Dorsolateral prefrontal cortex (tissue), 122 donors: ENCODE measurements at places on chromosomes 7 and 10. TPM values are rescaled to one million over a fixed set of nuclear protein-coding genes. Genes with fewer than 3 reads are reported as not detected.

Gene AEBP1
- total RNA-seq, result 77.9 TPM

DNA sequence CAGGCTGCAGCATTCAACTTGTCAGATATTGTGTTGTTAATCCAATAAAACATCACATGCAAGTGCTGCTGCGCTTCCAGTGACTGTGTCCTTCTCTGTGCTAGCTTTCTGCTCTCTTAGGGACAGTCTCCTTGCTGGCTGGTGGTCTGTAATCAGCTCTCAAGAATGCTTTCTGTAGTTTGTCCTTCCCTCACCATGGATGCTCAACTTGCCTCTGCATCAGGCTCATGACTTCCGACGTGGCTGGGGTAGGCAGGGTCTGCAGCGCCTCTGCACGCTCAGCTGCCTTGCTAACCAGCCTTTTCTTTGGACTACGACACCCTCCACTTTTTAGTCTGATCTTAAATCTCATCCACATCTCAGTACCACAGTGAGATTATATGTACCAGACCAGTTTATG, 58.3 kb downstream of the MMRN2 start:
- no peak for DNase-seq

Gene TMEM270
- total RNA-seq, result not detected

- DNase-seq, result no peak
Measured at GRCh38 chr7:22234227-22234626, 122.7 kb downstream of the RAPGEF5 start.

- DNase-seq, result peak; percentile 61
Measured at GRCh38 chr10:97791824-97792721, 20.3 kb upstream of the SFRP5 start.

GRCh38 chr7:139989366-139990141, 73.2 kb downstream of the PARP12 start:
- DNase-seq, result no peak

DNA sequence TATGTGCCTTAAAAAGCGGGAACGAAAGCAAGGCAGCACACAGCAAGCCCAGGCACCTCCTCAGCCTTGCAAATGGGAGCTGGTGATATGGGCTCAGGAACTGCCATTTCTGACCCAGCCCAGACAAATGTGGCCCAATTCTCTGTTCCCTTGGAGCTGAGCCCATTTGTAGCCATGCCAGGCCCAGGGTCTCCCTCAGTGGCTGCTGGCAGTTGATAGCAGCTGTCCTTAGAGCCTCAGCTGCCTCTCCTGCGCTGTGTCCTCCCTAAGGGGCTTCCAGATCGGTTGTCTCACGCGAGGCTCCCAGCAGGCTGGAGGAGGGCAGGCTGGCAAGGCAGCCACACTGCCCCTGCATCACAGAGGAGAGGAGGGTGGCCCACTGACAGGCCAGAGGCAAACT, 275.8 kb downstream of the KCNMA1 start:
- DNase-seq, result no peak

Gene CALHM1
- total RNA-seq, result 2.6 TPM

DNA sequence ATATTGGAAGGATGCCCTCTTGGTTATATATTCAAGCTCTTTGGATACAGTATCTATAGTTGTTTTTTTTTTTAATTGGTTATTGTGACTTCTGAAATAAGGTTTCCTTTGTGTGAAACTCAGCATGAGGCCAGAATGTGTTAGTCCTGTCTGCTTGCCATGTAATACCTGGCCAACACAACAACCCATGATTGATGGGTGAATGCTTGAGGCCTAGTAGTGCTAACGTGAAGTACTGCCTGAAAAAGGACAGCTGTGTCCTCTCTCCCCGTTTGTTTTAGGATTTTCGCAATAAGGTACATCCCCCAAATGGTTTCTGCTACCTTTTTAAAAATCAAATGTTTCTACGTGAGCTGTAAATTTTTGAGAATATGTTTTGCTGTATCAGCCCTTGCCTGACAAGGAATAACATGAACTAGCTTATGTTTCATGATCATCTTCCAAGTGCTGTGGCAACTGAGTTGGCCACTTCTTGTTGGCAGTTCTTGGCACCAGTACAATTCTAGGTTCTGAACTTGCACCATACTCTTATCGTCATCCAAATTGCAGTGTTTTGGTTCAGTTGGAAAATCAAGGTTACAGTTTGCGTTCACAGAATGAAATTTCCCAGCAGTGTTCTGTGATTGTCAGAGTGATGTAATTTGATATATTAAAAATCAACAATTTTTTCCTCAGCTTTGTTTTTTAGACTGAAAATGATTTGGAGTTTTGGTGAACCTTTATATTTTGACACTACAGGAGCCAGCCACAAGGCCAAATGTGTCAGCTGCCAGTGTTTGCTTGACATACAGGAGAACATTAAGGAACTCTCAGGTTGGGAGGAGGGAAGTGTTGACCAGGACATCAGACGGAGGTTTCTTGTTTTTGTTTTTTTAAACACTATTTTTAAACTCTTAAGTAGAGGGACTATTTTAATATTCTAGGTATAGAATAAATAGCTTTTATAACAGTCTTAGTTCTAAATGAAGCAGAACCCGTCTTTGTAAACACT, 13.5 kb upstream of the ASCC1 start:
- DNase-seq, result no peak

Gene NRG3
- total RNA-seq, result 75.8 TPM

Gene TRIM56
- 9.4 TPM for total RNA-seq

DNA sequence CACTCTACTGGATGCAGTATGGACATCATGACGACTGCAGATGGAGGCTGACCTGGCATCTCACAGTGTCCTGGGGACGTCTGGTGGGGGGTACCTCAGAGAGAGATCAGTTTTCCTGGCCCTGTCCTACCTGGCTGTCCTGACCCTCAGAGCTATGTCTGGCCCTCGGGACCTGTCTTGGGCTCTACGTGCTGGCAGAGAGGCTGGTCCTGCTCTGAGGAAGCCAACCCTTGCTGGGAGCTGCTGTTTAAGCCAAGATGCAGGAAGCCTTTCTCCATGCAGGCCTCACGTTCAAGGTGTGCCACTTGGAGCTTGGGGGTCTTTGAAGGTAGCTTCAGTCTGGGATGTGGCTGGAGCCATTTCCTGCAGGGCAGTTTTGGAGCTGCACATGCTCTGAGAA, 42.1 kb upstream of the CXCL12 start:
- DNase-seq, result no peak

DNA sequence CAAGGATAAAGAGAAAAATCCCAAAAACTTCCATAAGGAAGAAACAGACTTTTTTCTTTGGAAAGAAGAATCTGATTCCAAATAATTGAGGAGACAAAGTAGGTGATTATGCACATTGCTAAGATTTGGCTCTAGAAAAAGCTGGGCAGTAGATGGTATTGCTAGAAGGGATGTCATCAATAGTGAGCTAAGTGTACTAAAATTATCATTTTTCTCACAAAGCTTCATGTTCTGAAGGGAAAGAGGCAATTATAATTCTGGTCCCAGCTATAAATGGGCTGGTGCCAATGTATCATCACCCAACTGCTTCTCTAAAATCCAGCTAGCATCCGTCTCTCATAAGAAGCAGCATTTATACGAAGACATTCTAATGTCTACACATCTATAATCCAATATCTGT, 23.9 kb downstream of the STEAP1 start:
- DNase-seq, result no peak

Gene MEIG1
- total RNA-seq, result not detected

DNA sequence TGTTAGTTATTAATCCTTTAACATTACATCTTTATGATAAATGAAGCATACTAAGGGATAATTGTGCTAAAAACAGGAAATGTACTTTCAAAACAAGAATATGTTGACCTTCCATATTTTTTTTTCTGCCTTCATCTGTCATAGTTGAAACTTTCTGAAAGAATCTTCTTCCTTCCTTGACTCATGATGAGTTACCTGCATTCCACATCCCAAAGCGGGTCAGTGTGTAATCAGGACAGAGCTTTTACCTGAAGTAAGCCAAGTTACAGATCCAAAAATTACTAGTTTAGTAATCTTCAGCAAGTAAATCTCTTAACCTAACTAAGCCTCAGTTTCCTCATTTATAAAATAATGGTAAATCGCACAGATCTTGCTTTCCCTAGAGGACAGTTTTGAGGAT, 13.4 kb upstream of the ARL4A start:
- DNase-seq, result no peak

DNA sequence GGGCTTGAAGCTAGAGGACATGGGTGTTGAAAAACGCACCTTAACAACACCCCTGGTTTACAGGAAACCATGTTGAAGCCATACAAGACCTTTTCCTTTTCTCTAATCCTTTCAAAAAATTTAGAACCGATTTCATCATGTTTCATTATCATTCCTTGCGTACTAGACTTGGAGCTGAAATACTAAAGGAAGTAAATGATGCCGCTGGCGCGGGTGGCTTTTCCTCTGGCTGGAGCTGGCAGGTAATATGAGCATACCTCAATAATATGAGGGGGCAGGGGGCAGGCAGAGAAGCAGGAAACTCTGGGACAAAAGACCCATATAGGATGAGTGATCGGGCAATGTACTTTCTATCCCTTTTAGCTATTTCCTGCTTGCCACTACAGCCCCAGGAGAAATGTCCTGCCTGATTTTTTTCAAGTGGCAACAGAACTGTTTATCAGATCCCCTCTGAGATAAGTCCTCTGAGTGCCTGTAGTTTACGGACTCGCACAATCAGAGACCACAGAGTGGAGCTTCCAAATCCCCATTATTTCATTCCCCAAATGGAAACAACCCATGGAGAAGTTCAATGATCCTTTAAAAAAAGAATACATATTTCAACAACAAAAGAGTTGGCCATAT, 450.1 kb downstream of the KCNMA1 start:
- no peak for DNase-seq

Gene INHBA
- total RNA-seq, result 1.4 TPM

Gene NPSR1
- not detected for total RNA-seq

Gene WDR86
- total RNA-seq, result 5.3 TPM

Gene SEC61G
- 42.9 TPM for total RNA-seq

Gene FAM25A
- total RNA-seq, result not detected

DNA sequence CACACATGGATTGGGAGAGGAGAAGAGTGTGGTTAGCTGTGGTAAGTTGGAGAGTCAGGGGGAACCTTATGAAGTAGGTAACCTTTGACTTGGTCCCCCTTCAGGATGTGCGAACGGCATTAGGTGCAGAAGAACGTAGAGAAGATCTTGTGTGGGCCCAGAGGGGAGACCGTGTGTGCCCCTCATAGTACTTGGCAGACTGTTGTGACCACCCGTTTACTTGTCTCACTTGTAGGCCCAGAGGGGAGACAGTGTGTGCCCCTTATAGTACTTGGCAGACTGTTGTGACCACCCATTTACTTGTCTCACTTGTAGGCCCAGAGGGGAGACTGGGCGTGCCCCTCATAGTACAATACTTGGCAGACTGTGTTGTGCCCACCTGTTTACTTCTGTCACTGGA, 2.6 kb downstream of the GTPBP4 start:
- no peak for DNase-seq

DNA sequence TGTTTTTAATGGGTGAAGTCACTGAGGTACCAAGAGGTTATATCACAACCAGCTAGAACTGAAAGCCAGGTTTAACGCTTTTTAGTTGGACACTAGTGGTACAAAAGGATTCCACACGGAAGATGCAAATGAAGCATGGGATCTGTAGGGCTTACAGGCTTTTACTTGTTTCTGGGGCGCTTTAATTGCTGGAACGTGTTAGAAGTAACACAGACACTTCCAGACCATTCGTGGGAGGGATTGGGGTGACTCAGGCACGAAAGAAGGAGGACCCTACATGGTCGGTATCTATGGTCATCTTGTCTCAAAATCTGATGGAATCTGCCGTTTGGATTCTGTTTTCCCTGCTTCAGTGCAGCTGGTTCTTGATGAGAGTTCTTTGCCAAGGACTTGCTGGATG, 1.0 kb downstream of the YKT6 start:
- no peak for DNase-seq

DNA sequence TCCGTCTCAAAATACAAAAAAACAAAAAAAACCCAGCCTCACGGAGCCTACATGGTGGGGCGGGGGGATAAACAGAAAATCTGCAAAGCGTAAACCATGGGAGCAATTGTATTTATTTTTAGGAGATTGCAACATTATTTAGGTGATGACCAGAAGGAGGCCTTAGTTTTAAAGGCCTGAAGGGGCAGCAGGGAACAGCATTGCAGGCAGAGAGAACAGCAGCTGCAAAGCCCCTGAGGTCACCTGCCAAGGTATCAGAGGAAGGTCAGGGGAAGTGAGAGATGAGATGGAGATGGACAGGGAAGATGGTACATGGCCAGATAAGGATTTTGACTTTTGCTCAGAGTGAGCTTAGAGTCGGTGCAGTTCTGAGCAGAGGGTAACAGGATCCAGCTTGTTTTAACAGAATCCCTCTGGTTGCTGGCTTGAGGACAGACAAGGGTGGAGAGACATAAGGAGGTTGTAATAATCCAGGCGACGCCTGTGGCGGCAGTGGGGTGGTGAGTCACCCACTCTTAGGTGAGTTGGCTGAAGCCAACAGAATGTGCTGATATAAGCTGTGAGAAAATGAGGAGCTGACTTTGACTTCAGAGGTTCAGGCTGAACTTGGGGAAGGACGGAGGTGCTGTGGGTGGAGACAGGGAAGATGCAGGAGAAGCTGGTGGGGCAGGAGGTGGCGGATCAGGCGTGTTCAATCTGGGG, 82.3 kb upstream of the GTF2I start:
- no peak for DNase-seq

DNA sequence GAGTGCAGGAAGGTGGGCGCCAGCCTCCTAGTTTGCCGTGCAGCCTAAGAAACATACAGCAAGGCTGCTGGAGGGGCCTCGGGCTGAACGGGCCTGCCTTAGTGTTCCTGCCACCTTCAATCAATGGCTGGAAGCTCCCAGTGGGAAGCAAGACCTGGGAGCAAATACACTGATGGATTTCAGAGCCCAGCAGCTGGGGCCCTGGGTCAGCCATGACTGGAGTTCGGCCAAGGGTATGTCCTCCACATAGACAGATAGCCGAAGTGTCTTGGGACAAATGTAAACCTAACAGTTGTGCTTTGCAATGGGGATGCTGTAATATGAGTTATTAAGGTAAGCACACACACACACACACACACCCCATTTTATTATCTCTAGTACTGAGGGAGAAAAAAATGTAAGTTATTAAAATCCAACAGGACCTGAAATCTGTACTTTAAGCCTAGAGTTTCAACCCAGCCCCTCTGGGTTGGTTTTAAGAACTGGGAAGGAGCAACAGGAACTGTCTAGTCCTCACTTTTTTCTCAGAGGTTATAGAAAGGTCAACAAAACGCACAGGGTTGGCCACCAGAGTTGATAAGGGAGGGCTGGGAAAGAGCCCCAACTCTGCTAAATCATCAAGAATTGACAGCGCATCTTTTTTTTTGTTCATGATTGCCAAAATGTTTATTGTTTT, 50.0 kb upstream of the CELF2 start:
- no peak for DNase-seq

GRCh38 chr7:130135208-130136205, 65.2 kb downstream of the KLHDC10 start:
- peak; percentile 63 for DNase-seq

DNA sequence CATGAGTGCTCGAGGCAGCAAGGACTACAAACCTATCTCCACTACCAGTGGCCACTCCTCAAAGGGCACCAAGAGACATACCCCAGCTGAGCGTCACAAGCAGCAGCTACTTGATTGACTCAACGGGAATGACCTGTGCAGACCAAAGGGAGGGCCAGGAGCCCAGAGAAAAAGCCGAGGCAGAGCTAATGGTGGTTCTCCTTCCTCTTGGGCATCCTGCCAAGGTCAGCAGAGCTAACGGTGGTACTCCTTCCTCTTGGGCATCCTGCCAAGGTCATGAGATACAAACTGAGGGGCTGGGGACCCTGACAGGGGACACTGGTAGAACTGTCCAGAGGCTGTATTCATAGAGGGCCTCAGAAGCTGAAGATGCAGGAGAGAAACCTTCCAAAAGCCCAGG, 60.4 kb downstream of the FAM53B start:
- no peak for DNase-seq

GRCh38 chr7:11835260-11835659, 3.3 kb upstream of the THSD7A start:
- DNase-seq, result no peak
